ENCODE measurements at places on chromosomes 11 and 22.

DNA sequence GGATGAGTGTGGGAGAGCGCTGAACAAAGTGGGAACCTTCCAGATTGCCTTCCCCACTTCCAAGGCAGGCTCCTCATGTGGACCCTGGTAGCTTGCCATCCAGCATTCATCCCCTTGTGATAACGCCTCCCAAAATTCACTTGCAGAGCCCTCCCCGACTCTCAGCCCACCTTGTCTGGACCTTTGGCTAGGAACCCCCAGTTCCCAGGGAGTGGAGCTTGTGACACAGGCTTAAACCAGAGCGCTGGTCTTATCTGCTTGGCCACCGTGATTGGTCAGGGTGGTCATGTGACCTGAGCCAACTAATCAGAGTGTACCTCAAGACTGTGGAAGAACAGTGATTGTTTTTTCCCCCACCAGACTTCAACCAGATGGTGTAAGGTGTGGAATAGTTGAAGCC is 9.6 kb upstream of the SLC35C1 start:
- DNase-seq: no peak

- no peak for DNase-seq
Observed at GRCh38 chr11:62752994-62753735, 795 bp downstream of the ZBTB3 start.

GRCh38 chr22:20574920-20575353 is 67.5 kb downstream of the MED15 start:
- DNase-seq: no peak

DNA sequence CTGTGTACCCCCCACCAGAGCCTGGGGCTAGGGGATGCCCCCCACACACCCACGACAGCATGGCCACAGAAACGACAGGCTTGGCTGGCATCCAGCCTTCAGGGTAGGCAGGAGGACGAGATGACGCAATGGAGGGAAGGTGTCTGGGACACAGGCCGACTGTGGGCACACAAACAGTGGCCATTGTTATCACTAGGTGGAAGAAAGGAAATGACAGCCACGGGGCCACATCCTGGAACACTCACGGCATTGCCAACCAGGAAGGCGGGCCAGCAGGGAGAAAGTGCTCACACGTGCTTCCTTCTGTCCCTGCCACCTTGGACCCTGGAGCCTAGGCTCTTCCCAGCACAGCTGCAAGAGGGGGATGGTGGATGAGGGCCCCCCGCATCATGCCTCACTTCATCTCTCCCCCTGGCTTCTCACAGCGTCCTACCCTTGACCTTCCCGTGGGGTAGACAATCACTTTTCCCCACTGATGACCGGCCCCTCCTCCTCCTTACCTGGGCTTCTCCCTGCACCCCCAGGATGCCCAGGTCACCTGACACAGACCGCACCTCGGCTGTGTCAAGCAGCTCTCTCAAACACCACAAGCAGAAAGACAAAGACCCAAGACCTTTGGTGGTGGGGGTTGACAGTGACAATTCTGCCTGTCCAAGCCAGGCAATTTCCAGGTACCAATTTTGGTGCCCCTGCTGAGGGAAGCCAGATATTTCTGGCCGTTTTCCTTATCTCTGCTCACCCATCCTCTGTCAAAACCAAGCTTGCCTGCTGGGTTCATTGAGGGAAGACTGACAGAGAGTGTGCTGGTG is 8.6 kb downstream of the PLA2G6 start:
- no peak for DNase-seq

GRCh38 chr11:16032974-16033373 is 323.4 kb downstream of the SOX6 start:
- no peak for DNase-seq

- no peak for DNase-seq
Observed at GRCh38 chr11:72684236-72684912, 10.2 kb upstream of the PDE2A start.

DNA sequence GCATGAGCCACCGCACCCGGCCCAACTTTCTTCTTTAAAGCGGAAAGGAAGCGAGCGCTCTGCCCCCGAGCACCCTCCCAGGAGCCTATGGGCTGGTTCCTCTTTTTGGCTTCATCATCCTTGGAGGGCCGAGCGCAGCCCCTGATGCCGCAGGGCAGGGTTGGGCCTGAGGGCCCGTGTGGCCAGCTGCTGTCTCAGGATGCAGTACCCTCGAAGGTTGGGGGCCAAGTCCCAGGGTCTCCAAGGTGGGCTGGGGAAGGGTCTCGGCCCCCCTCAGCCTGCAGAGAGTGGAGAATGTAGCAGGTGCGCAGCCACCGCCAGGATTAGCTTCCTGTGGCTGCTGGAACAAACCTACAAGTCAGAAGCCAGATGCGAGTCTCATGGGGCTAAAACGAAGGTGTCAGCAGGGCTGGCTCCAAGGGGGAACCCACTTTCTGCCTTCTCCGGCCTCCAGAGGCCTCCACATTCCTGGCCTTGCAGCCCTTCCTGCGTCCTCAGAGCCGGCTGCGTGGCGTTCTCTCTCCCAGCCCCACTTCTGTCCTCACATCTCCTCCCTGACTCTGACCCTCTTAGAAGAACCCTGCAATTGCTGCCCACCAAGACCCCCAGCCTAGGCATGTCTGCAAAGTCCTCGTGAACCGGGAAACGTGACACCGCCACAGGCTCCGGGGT is 2.9 kb downstream of the PANX2 start:
- no peak for DNase-seq

- no peak for DNase-seq
Observed at GRCh38 chr11:64864473-64865285, 13.7 kb downstream of the EHD1 start.

DNA sequence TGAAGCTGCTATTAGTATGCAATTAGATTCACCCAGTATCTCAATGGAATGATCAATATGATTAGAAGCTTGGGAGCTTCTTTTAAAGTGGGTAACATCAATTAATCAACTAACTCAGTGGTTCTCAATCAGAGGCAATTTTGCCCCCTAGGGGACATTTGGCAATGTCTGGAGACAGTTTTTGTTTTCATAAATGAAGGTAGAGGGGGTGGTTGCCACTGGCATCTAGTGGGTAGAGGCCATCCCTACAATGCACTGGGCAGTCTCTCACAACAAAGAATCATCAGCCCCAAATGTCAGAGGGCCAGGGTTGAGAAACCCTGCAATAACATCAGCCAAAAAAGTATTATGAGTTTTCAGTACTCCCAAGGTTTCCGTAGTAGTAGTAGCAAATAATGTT is 5.9 kb upstream of the AMOTL1 start:
- DNase-seq: no peak

DNA sequence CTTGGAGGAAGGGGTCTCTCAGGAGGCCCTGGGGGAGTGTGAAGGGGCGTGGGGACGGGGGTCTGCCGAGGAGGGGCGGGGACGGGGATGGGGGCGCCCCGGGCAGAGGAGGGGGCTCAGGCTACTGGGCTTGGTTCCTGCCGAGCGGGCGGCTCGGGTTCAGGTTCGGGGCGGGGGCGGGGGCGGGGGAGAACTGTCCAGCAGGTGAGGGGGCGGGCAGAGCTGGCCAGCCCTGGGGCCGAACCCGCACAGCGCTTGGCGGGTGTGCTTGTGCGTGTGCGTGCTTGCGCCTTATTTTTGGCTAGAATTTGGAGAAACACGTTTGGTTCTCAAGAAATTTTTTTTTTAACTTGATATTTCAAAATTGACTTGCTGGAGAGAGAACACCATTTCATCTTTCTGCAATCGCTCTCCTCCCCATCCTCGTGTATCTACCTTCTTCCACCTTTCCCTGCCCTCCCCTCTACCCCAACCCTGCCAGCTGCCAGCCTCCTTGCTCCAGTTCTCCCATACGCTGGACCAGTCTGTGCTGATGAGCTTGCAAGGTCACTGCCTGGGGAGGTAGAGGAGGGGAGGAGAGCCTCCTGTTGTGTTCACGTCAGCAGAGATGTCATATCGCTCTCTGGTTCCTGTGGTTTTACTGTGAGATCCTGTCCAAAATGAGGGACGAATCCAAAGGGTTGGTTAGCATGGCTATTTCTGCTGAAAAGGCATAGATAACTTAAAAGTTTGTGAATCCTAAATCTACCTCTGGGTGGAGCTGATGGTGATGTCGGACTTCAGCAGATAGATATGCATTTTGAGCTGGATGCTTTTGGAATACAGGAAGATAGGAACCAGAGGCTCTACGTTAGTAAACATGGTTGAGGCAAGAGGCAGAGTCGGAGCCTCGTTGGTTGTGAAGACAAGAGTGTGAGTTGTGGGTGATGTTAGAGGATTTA is 668 bp downstream of the MADD start:
- DNase-seq: no peak

GRCh38 chr22:46150655-46151477 is 540 bp downstream of the PPARA start:
- no peak for DNase-seq

- DNase-seq: no peak
Observed at GRCh38 chr11:9662273-9662672, 1.6 kb upstream of the SWAP70 start.

GRCh38 chr11:10908215-10908951 is 50.5 kb upstream of the ZBED5 start:
- no peak for DNase-seq

GRCh38 chr22:32720924-32721323 is 80.6 kb upstream of the TIMP3 start:
- no peak for DNase-seq

- peak; percentile 5 for DNase-seq
Observed at GRCh38 chr22:19109198-19110063, 12.8 kb downstream of the DGCR2 start.

GRCh38 chr11:97351939-97352338 is 962.1 kb downstream of the JRKL start:
- no peak for DNase-seq

GRCh38 chr11:94834911-94835593 is 66.9 kb downstream of the AMOTL1 start:
- DNase-seq: no peak

DNA sequence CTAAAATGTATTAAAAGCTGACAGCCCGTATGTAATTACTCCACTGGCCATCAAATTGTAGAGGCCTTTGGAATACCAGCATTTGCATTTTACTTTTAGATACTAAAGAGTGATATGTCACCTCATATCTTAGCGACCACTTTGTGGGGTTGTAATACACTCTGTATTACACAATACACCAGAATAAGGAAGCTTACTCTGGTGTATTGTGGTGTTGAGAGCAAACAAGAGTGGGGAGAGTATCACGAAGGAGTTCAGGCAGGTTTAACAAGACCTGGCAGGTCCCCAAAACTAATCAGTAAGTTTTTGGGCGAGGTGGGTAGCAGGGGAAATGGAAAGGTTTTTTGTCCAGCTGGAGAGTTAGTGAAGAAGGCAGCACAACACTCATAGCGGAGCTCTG is 3.2 kb downstream of the NUP50 start:
- no peak for DNase-seq

GRCh38 chr22:42138122-42138770 is 7.6 kb upstream of the CYP2D6 start:
- no peak for DNase-seq

DNA sequence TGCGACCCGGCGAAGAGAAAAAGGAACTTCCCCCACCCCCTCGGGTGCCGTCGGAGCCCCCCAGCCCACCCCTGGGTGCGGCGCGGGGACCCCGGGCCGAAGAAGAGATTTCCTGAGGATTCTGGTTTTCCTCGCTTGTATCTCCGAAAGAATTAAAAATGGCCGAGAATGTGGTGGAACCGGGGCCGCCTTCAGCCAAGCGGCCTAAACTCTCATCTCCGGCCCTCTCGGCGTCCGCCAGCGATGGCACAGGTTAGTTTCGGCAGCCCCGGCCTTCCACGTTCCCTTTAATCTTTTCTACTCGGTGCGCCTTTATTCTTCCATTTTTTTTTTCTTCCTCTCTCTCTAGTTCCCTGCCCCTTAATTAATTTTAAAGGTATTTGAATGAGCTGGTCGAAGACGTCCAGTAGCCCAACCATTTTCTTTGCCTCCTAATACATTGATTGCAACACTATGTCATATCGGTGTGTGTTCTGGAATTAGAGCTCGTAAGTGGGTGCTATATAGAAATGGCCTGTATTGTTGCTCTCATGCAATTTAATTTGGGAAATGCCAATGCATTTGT is 537 bp downstream of the EP300 start:
- no peak for DNase-seq
